ENCODE measurements at places on chromosomes 16 and 17.

- no peak for DNase-seq
Measured at GRCh38 chr17:76360461-76360860, 6.7 kb upstream of the PRPSAP1 start.

DNA sequence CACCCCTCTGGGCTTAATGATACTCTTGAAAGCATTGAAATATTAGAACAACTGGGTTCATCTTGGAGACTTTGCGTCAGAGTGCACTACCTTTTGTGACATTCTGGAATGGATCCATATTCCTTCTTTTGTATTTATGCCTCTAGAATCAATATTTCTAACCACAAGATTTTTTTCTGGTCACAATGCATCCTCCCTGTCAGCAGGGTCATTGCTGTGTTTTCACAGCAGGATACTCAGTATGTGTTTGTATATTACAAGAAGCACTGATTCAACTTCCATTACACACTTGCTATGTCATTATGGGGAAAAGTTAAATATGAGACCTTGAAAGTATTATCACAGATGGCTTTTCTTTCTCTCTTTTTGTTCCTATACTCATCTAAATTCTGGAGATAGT, 370.0 kb downstream of the HS3ST3B1 start:
- DNase-seq = no peak

DNA sequence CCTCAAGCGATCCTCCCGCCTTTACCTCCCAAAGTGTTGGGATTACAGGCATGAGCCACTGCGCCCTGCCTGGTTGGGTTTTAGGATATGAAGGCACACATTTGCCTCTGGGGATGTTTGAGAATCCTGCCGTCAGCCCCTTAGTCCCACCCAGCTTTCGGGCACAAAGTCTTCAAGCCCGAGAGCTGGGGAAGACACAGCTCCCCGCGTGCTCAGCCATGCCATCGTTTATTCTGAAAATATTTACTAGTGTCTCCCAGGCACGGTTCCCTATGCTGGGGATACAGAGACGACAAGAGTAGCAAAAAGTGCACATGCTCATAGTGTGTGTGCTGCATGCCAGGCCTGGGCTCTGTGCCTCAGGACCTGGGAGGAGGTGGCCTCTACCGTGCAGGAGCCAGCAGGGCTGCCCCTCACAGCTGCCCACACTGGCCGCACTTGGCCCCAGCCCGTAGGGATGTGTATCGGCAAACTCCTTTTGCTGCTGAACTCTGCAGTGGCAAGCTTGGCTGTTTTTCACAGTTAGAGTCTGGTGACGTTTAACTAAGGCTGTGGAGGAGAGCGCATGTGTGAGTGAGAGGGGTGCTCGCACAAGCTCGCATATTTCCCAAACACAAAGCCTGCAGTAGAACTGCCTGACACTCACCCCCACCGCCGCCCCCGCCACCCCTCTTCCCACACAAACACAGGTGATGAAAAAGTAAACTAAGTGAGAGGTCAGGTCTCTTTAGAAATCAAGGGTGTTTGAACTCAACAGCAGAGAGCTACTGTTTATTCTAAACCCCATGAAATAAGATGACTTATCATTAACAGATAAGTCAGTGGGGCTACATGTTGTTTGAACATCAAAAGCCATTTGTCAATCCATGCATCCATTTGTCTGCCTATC, 266.4 kb downstream of the MRTFB start:
- no peak for DNase-seq

DNA sequence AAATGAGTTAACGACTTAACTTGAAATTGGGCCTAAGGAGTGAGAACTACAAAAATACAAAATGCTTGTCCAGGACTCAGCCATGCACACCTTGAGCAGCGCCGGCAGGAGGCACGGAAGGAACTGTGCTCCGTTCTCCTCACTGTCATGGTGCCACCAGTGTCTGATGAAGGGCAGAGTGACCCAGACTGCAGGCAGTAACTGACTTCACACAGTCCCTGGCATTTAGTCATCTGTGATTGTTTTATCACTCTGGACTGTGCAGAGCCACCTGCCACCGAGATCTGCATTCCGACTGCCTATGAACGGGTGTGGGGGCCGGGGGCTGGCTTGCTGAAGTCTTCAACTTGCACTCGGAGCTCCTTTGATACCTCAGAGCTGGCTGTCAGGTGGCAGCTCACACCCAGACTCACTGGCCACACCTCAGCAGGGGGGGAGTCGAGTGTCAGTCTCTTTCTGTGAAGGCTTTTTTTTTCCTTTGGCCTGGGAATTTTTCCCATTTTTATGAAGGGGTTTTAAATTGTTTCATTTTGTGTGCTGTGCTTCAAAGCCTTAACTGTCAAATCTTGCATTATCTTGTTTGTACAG, 20.2 kb upstream of the ENDOV start:
- DNase-seq = no peak

DNA sequence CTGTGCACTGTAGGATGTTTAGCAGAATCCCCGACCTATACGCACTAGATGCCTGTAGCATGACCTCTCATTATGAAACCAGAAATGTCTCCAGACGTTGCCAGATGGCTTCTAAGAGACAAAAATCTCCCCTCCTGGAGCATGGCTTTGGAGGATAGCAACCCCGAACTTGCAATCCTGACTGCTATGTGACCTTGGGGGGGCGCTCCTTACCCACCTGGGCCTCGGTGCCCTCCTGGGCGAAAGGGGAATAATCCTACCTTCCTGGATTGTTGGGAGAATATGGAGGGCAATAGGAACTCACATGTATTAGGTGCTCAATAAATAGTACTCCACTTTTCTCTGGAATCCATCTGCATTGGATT, 8.1 kb downstream of the MRM1 start:
- DNase-seq = no peak

DNA sequence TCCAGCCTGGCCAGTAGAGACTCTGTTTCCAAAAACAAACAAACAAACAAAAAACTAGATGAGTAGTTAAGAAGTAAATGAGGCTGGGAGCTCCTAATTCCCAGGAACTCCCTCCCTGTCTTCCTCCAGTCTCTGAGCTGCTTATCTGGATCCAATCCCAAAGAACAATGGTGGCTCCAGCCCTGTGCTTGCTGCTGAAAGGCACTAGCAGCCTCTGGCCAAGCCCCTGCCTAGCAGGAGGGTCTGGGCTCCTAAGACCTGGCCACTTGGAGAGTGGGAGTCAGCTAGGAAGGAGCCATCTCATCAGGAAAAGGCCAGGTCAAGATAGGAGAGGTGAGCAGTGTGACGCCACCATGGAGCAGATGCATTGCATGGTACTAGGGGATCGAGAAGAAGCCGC, 14.3 kb upstream of the SLC35B1 start:
- no peak for DNase-seq

- no peak for DNase-seq
Measured at GRCh38 chr16:104928-105327, 26.9 kb downstream of the MPG start.

- no peak for DNase-seq
Measured at GRCh38 chr17:72887322-72887721, 205.2 kb downstream of the SLC39A11 start.

DNA sequence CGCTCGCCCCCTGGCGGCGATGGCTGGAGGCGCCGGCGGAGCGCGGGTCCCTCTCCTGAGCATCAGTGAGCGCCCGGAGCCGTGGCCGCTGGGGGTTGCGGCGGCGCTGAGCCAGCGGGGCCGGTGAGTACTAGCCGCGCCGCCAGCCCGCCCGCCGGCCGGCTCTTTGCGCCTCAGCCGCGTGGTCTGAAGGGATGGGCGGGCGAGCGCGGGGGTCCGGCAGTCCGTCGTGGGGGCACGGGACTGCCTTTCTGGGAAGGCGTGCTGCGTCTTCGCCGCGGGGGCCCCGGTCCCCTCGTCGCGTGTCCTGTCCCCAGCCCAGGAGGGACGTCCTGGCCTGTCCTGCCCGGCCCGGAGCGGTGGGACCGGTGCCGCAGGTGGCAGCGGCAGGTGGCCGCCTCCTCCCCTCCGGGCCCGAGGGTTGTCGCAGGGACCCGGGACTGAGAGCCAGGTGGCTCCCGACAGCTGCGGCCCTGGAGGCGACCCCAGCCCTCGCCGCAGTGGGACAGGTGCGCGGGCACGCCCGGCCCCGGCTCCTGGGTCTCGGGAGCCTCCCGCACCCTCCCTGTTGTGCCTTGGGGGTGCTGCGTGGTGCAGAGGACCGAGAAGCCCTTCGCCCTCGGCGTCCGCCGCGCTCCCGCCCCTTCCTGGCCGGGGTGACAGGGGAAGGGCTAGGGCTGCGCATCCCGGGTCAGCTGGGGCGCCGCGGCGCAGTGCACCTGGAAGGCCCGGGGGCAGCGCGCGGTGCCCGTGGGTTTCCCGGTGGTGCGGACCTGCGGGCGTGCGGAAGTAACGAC, at the start of gene SPECC1:
Gene SPECC1, plus strand, starts transcription at position 58 of the 797 bp plus-strand sequence. CDS start 87,293 bp downstream, outside the sequence.
- peak; percentile 87 for DNase-seq

DNA sequence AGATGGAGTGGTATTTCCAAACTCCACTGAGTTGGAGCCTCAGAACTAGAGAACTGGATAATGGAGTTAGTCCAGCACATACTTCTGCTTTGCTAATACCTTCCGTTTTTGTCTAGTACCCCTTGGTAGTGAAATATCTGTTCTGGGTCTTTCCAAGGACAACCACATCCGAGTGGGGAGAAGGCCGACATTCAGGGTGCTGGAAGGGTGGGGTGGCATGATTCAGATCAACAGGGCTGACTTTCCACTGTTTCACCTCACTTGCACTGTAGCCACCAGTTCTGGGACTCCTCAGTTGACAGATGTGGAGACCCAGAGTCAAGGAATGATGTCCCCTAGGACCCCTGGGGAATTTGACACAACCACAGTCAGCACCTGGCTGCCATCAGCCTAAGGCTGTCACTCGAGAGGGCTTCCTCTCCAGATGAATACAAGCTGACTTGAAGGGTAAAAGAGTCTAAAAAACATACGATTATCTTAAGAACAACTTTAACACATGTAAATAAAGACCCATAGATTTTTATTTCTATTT, 84.8 kb upstream of the HNF1B start:
- DNase-seq = no peak

DNA sequence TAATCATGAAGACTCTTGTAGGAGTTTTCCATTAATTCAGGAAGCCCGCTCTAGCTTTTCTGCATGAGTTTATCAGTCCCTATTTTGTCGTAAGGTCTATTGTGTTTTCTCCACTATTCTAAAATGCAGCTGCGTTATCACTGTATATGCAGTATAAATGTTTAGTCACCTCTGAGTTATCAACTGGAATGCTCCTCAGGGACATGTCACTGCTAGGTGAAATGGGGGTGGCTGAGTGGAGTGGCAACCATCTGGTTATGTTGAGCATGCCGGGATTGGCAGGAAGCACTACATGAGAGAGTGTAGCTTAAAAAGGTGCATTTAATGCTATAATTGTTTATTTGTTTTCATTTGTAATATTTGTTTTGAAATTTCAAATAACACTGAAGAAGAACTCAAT, 285.2 kb upstream of the ELAC2 start:
- DNase-seq = no peak
